Hematopoietic multipotent progenitor cell treated with erythropoietin and hydrocortisone succinate and interleukin-3 and kit ligand, for 6 days (in vitro differentiated cells): ENCODE measurements at places on chromosomes 3 and 15.

GRCh38 chr3:106985721-106986120 is 391.5 kb upstream of the CCDC54 start:
- no peak for DNase-seq

DNA sequence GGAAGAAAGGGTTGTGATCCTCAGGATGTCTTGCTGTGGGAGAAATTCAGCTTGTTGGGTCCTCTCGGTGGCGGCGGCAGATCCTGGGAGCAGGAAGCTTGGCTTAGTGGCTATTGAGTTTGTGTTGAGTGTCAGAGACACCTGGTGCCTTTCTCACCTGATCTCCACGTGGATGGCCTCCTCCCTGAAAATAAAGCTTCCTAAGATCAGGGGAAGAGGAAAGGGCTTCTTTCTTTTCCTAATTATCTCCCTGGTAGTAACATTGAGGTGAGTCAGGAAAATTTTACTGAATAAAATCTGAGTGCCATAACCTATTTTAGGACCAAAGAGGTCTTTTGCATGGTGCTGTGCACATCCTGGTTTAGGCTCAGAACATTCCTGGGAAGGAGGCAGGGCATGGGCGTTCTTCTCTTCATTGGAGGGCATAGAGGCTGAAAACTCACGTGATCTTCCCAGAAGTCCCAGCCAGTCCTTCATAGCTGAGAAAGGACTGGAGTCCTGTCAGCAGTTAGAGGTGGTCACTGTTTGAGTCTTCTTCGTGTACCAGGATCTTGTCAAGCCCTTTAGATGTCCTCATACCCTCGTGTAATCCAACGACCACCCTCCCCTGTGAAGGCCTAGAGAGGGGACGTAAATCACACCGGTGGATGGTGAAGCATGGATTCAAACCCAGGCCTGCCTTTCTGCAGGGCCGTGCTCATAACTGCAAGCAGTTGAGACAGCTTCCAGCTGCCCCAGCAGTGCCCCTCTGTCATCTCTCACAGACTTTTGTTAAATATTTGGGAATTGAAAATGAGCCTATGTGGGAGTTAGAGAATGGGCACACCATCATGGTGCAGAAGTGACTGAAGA is 1.1 kb downstream of the CMTM8 start:
- no peak for DNase-seq

DNA sequence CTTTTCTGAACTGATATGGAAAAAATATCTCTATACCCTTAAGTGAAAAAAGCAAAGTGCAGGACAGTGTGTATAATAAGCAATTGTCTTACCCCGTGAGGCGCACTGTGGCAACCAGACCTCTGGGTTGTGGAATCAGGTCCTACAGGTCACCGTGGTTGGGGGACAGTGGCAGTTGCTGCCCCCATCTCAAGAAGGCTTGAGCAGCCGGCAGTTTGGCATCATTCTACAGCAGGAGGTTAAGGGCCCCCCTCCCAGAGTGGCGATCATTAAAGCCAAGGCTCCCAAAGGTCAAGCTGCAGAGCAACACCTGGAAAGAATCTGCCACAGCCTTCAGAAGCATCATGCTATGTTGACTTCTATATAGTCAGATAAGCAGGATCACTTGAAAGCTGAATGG is 56.1 kb upstream of the HERC1 start:
- DNase-seq: no peak

GRCh38 chr3:60949146-60949545 is 302.1 kb downstream of the FHIT start:
- no peak for DNase-seq
